ENCODE measurements at places on chromosomes 6 and 20.

GRCh38 chr20:47007826-47008655 lies 113.4 kb downstream of the EYA2 start:
- no peaks in the 10 kb centered on the region for H3K36me3 ChIP-seq
- DNase-seq: no peak
- H3K27ac ChIP-seq: no peak overlapping the region
- no peaks in the 10 kb centered on the region for H3K4me1 ChIP-seq

GRCh38 chr6:156876302-156876701 lies 99.1 kb downstream of the ARID1B start:
- no peak overlapping the region for H3K27ac ChIP-seq
- H3K27me3 ChIP-seq: no peaks in the 10 kb centered on the region
- no peak overlapping the region for H3K4me3 ChIP-seq
- no peaks in the 10 kb centered on the region for H3K36me3 ChIP-seq

DNA sequence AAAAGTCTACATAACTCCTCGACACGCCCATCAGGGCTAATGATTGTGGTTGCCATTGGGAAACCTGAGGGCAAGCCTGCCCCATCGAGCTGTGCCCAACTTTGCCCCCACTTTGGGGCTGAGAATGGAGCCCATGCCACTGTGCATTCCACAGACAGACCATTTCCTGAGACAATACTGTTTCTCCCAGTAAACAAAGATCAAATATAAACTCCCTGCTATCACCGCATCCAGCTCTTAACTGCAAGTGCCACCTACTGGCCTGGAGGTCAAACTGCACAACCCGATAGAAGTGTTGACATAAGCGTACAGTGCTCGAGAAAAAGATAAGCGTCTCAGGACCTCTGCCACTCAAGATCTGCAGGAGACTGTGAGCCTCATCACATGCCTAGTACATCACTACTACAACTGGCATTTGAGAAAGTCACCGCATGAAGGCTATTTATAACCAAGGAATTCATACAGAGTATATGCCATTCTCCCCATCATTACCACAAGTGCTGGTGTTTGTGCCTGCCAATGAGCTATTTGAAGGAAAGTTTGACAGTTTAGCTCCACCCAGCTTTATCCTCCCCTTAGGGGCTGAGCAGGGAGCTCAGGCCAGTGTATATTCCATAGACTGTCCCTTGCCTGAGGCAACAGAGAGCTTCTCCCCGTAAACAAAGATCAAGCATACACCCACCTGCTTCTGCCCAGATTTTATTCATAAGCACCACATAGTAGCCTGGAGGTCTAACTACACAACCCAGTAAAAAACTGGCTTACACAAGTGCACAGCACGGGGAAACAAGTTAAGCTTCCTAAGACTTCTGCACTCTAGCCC lies 4.5 kb upstream of the DEFB126 start:
- no peaks in the 10 kb centered on the region for H3K4me1 ChIP-seq
- no peak for DNase-seq
- no peaks in the 10 kb centered on the region for H3K27me3 ChIP-seq

DNA sequence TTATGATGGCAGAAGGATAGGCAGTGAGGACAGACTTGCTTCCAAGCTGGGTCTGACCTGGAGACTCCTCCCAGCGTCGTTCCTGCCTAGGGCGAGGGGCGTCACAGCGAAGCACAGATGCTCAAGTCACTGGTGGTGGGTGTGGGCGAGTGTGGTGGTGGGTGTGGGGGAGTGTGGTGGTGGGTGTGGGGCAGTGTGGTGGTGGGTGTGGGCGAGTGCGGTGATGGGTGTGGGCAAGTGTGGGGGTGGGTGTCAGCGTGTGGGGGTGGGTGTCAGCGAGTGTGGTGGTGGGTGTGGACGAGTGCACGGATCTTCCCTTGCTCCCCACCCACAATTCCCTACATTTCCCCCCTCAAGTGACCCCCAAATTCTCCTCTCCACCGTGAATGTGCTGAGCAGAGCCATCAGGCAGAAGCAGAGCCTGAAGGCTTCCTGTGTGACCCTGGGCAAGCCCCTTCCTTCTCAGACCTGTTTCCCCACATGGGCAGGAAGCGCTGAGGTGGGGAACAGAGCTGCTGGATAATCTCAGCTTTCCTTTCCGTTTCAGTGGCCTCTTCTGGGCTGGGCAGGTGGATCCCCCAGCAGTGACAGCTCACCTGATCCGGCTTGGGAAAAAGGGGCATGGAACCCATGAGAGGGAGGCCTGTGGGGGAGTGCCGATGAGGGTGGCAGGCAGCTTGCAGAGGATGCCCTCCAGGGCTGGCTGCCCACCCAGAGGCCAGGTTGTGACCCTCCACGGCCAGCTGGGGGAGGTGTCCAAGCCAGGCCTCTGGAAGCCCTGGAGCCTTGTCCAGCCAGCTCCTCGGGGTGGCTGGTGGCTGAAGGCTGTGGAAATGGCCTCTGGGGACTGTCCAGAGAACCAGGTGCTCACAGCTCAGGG lies 42.9 kb downstream of the RSPO4 start:
- no peaks in the 10 kb centered on the region for H3K27me3 ChIP-seq
- H3K4me1 ChIP-seq: no peaks in the 10 kb centered on the region
- H3K27ac ChIP-seq: no peak overlapping the region
- H3K36me3 ChIP-seq: no peaks in the 10 kb centered on the region

- peaks cover 24% of the 10 kb centered on the region for H3K36me3 ChIP-seq
- H3K27ac ChIP-seq: no peak within 1 kb of the TSS
- H3K4me1 ChIP-seq: peaks cover 9% of the 10 kb centered on the region
- no peaks in the 10 kb centered on the region for H3K27me3 ChIP-seq
These were observed at the start of gene OGFR for GRCh38 chr20:62804627-62805154. TSS of gene OGFR (plus strand) at chr20:62804835. CDS start at chr20:62804860, 25 bp downstream.

- H3K4me1 ChIP-seq: peaks cover 18% of the 10 kb centered on the region
- H3K27ac ChIP-seq: no peak overlapping the region
- DNase-seq: no peak
- no peak overlapping the region for H3K4me3 ChIP-seq
These were observed 25.5 kb downstream of the DDO start for GRCh38 chr6:110389689-110390382.

- no peak for DNase-seq
- no peaks in the 10 kb centered on the region for H3K4me1 ChIP-seq
- H3K27ac ChIP-seq: no peak overlapping the region
These were observed 29.9 kb downstream of the TXNDC5 start for GRCh38 chr6:7880718-7881107.

GRCh38 chr20:53405139-53405538 lies 188.5 kb downstream of the ZNF217 start:
- H3K36me3 ChIP-seq: no peaks in the 10 kb centered on the region
- DNase-seq: no peak
- no peaks in the 10 kb centered on the region for H3K27me3 ChIP-seq
- no peak overlapping the region for H3K27ac ChIP-seq
- H3K4me3 ChIP-seq: no peak overlapping the region

- H3K4me1 ChIP-seq: no peaks in the 10 kb centered on the region
- DNase-seq: no peak
- H3K27me3 ChIP-seq: no peaks in the 10 kb centered on the region
- no peak overlapping the region for H3K4me3 ChIP-seq
- H3K27ac ChIP-seq: no peak overlapping the region
These were observed 73.7 kb downstream of the PRND start for GRCh38 chr20:4795394-4795793.

DNA sequence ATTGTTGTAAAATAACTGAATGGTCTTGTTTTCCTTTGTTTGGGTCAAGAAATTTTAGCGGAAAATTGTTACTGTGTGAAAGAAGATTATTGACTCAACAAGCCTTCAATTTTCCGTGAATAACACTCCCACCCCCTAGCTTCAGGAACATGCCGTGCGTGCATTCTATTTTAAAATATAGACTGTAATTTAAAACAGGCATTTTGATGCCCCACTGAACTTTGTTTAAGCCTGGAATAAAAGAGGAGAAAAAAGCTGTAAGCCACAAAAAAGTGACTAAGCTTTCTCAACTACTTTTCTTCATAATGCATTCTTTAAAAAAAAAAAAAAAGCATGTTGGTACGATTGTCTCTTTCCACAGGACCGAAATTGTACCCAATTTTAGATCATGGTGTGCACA lies 166.0 kb downstream of the ARID1B start:
- peaks cover 33% of the 10 kb centered on the region for H3K4me1 ChIP-seq
- no peaks in the 10 kb centered on the region for H3K36me3 ChIP-seq
- H3K4me3 ChIP-seq: no peak overlapping the region
- H3K27me3 ChIP-seq: no peaks in the 10 kb centered on the region

DNA sequence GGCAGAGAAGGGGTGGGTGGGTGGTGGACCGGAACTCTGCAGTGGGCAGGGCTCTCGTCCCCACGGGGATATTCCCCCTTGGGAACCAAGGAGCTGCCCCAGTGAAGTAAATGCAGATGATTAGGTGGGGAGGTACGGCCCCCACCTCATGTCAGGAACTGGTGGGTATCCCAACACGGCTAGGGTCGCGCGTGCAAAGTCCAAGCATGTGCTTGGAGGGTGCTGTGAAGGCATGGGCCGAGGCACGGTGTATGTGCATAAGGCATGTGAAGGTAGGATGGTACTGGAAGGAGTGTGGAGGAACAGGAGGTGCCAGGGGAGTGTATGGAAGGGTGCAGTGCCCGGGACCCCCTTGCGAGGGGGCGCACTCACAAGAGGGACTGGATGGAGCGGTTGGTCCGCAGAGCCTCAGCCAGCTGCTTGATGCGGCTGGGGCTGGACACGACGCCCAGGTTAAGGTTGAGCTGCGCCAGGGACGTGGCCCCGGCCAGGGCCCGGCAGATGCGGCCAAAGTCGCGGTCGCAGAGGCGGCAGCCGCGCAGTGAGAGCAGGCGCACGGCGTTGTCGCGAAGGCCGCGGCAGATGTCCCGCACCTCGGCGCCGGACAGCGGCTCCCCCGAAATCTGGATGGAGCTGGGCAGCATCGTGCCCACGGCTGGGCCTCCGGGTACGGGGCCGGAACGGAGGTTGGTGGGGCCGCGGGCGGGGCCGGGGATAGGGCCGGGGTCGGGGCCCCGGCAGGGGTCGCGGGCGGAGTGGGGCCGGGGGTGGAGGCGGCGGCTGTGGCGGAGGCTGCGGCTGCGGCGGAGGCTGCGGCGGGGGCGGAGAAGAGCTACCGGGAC lies 783 bp downstream of the LRRC73 start:
- H3K4me1 ChIP-seq: no peaks in the 10 kb centered on the region
- no peaks in the 10 kb centered on the region for H3K27me3 ChIP-seq
- peaks cover 33% of the 10 kb centered on the region for H3K36me3 ChIP-seq

DNA sequence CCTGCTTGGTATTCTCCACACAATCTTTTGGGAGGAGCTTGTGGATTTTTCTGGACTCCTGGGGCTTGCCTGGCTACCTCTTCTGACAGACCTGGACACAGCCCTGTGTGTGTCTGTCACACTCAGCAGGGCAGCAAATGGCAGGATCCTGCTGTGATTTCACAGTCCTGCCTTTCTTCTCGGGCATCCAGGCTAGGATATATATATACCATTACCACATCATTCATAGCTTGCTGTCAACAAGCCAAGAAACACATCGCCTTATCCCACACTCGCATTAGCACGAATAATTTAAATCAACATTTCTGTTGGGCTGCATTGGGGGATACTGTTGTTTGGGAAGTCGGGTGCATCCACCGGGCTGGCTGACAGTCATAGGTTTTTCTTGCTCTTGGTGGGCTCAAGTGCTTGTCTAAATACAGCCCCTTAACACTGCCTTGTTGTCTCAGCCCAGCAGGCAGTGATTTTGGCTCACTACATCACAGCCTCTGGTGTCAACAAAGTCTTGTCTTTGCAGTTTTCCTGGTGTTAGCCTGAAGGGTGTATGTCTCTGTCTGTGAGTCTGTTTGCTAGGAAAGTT lies 154.9 kb upstream of the FERMT1 start:
- no peaks in the 10 kb centered on the region for H3K36me3 ChIP-seq
- no peaks in the 10 kb centered on the region for H3K4me1 ChIP-seq
- H3K27ac ChIP-seq: no peak overlapping the region
- DNase-seq: no peak

DNA sequence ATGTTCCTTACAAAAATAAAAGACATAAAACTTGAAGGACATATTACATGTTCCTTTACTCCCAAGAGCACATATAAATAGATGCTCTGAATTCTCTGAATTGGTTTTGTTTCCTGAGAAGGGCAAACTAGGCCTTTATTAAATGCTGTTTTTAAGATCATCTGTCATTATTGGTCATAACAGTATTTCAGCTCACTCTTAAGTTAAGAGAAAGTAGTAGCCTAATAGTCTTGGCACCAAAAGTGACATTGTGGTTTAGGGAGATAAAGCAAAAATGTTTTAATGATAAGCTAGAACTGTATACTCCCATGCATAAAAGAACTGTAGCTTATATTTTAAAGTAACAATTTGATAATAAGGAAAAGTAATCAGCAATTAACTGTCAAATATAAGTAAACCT lies 361.1 kb upstream of the PTCHD4 start:
- no peak for DNase-seq
- no peak overlapping the region for H3K4me3 ChIP-seq
- H3K27me3 ChIP-seq: no peaks in the 10 kb centered on the region

GRCh38 chr6:21402368-21402767 lies 191.2 kb upstream of the SOX4 start:
- H3K36me3 ChIP-seq: no peaks in the 10 kb centered on the region
- no peak overlapping the region for H3K27ac ChIP-seq
- no peaks in the 10 kb centered on the region for H3K4me1 ChIP-seq
- no peaks in the 10 kb centered on the region for H3K27me3 ChIP-seq

DNA sequence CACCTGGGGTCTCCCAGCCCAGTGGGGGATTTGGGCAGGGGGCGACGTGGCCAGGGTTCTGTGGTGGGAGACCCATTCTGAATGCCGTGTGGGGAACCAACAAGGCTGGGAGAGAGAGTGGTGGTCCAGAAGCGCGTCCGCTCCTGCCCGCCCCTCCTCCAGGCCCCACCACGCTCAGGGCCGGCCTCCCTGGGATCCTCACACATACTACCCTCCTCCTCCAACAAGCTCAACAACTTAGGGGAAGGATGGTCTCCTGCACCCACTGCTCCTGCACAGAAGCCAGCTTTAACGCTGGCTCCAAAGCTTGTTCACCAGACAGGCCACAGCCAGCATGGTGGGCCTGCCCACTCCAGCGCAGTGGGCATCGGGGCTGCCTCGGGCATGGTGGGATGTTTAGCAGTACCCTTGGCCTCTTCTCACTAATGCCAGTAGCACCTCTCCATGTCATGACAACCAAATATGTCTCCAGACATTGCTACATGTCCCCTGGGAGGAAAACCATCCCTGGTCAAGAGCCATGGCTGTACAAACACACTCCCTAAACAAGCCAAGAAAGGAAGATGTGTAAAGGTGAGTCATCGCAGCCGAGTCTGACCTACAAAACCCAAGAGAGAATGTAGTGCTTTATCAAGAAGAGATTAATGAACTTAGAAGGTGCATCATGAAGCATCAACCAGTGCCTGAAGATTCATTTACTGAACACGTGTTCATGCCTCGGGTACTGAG lies 75.7 kb downstream of the BMP7 start:
- no peak for DNase-seq
- H3K4me3 ChIP-seq: no peak overlapping the region
- no peaks in the 10 kb centered on the region for H3K4me1 ChIP-seq
- H3K27me3 ChIP-seq: no peaks in the 10 kb centered on the region

- H3K27me3 ChIP-seq: no peaks in the 10 kb centered on the region
- no peaks in the 10 kb centered on the region for H3K4me1 ChIP-seq
- no peaks in the 10 kb centered on the region for H3K36me3 ChIP-seq
- no peak overlapping the region for H3K4me3 ChIP-seq
- no peak for DNase-seq
These were observed 26.0 kb upstream of the MYMX start for GRCh38 chr6:44190715-44191114.
